CD4-positive, alpha-beta T cell treated with Interleukin-4 for 4 hours (primary cell): ENCODE measurements at places on chromosomes 7 and 10.

- no peak for DNase-seq
Observed at GRCh38 chr10:12097791-12098190, 29.0 kb downstream of the DHTKD1 start.

GRCh38 chr7:105003872-105004510 is 10.0 kb upstream of the KMT2E start:
- DNase-seq = no peak

- DNase-seq = no peak
Observed at GRCh38 chr10:78211561-78212051, 177.9 kb downstream of the RPS24 start.

DNA sequence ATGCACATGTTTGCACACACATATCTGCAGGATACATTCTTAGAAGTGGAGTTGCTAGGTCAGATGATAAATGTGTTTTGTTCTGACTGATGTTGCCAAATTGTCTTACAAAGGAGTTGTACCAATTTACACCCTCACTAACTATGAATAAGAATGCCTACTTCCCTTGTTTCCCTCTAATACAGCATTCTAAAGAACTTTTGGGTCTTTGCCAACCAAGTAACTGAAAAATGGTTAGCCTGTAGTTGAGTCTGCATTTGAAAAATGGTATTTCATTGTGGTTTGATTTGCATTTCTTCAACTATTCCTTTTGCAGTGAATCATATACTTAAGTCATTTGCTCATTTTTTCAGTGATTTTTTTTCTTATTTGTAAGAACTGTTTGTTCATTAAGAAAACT is 48.4 kb downstream of the TMEM26 start:
- no peak for DNase-seq

DNA sequence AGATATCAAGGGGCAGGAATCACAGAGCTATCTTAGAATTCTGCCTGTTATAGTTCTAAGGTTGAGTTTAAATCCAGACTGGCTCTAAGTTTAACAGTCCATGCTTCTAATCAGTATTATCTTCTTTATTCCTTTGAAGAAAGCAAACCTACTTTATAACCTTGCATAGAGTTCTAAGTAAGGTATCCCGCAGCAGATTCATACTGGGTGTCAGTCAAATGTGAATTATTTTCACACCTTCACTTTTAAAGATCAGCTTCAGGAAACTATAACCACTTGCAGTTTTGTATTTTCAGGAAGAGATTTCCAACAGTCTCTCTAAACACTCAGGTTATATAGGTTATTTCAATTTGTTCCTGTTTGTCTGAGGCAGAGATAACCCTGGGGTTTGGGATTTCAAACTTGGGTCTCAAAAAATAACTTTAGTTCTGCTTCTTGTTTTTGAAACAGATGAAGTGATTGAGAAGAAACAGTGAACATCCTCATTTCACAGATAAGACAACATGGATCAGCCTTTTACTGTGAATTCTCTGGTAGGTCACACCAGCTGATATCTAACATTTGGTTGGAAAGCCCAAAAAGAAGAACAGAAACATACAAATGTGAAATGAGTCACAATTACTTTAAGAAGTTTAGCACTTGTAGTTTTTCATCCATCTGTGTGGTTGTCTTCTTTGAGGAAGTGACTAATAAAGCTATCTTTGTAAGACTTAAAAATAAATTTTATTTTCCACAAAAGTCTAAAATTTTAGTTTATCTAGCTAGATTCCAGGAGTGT is 21.4 kb downstream of the STAMBPL1 start:
- peak; percentile 54 for DNase-seq

- no peak for DNase-seq
Observed at GRCh38 chr7:100387695-100388094, 14.4 kb downstream of the PILRA start.

DNA sequence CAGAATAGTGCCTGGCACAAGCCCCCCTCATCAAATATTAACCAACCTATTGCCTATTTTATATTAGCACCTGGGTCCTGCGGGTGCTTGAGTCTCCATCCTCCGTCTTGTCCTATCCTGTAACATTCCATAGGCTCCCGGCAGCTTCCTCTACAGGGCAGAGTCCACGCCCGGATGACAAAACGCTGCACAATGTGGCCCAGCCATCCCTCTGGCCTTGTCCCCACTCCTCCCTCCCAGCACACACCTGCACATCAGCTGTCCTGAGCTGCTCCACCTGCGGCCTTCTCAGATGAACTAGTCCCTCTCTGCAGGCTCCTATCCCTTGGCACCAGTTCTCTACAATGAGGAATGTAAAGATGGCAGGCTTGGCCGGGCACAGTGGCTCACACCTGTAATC is 153.5 kb upstream of the PDE1C start:
- DNase-seq = no peak

DNA sequence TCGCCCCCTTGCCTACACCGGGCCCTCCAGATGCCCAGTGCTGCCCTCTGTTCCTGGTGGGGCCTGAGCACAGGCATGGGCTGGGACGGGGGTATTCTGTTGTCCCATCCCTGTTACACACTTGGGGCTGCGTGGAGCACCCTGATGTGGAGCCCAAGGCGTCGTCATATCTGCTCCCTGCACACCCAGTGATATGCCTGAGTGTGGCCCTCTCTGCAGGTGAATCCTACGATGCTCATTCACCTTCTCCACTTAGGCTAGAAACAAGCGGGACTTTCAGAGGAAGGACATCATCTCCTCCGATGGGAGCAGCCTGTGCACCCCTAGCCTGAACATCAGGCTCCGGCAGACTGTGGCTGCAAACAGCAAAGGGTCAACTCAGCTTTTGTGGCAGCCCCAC is 91.0 kb upstream of the NPTX2 start:
- no peak for DNase-seq

DNA sequence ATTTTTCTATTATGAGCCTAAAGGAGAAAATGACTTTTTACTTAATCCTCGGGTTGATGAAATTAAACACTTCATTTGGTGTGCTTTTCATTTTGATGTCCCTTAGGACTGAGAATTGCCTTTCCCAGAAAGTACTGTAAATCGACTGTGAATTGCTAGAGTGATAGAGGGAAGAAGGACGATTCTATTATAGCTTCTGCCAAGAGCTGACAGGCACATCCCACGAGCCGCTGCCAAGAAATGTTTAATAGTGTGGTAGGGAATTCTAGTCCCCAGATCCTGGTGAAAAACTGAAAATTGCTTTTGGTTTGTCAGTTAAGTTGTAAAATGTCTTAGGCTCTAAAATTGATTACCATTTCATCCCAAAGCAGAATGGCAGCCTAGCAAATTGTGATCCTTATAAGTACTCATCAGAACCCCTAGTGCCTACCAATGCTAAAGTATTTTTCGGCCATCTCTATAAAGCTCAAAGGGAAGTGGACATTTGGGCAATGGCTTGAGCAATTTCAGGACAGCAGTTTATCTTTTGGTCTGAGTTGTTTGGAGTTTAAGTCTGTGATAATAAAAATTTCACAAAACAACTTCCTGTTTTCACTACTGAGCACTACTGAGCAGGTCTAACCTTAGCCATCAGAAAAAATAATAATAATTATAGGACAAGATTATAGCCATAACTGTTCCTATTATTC is 44.6 kb upstream of the HYCC1 start:
- DNase-seq = no peak

GRCh38 chr10:113517901-113518260 is 35.0 kb upstream of the HABP2 start:
- no peak for DNase-seq

DNA sequence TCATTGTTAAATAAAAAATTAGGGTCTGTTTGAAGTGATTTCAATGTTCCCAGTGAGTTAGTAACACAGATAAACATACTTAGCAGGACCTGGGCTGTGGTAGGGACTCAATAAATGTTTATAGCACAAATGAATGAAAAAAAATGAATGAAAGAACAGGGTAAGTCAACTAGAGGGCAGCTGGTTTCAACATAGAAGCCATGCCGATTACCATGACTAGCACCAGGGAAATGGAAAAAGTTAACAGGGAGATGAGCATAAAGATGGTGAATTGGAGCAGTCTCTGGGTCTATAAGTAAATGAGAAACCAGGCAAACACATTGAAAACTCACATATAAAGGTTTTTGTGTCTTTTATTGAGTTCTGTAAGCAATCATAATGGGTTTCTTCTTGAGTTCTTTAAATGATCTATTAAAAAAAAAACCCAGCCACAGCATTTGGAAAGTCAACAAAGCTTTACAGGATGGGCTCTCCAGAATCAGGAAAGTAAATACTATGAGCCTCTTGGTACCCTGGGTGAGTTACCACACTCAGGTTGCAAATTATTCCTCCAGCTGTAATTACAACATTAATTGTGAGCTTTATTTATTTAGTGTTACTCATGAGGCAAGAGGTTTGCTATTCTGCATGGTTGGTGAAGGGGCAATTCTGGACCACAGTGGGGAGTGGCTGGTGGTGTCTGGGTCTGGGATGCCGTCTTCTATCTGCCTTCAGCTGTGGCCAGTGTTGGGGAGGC is 46.1 kb upstream of the MTPN start:
- no peak for DNase-seq

- no peak for DNase-seq
Observed at GRCh38 chr10:79289801-79290200, 57.5 kb upstream of the PPIF start.

- DNase-seq = peak; percentile 57
Observed at GRCh38 chr7:55571511-55572377, 558 bp downstream of the VOPP1 start.

- no peak for DNase-seq
Observed at GRCh38 chr7:16804674-16805439, at the start of gene AGR2. TSS of gene AGR2 (minus strand) at chr7:16804999. CDS start at chr7:16801796, 3,203 bp downstream.

GRCh38 chr7:12470930-12471329 is 67.3 kb upstream of the VWDE start:
- no peak for DNase-seq

DNA sequence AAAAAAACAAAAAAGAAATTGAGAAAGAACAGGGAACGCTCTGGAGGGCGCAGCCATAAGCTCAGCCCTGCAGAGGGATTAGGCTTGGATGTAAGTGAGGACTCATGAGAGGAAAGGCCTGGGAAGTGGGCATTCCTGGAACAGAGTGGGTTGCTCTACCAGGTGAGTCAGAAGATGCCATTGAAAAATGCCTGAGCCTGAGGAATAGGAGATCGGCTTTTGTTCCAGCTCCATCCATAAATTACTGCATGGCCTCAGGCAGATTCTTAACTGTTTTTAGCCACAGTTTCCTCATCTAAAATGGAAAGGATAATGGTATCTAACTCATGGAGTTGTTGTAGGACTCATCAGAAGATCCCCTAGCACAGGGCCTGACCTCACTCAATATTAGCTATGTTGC is 1.1 kb upstream of the RGR start:
- DNase-seq = no peak

DNA sequence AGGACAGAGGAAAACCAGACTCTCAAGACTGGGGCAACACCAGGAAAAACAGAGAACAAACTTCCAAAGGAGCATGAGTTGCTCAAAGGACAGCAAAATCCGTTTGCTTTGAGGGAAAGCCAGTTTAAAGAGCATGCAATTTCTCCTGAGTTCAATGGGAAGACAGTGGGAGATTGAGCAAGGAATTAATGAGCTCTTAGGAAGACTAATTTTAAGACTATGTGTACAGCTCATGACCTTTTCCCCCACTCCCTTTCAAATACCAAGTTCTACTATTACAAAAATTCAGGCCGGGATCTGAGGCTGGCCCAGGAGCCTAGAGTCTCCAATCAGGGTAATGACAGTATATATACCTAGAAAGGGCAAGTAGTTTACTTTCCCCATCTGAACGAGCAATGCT is 79.2 kb downstream of the EPDR1 start:
- DNase-seq = no peak

DNA sequence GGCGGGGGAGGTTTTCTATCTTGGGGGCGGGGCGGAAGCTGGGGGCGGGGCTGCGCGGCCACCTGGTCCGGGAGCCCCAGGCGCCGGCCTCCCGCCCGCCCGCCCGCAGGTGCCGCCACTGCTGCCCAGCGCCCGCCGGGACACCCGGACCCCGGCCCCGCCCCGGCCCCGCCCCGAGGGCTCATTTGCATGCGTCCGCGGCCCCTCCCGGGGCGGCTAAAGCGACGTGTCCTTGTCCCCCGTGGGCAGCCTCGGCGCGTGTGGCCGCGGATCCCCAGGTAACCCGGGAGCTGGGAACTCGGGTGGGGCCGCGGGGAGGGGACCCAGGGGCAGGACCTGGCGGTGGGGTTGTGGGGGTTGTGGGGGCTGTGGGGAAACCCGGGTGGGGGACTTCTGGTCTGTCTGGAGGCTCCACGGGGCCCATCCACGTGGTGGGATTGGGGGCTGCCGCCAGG is at the start of gene BHLHA15:
Gene BHLHA15, plus strand, starts transcription at position 219 of the 455 bp plus-strand sequence. CDS start 871 bp downstream, outside the sequence.
- peak; percentile 6 for DNase-seq

GRCh38 chr10:3716093-3716492 is 68.9 kb downstream of the KLF6 start:
- no peak for DNase-seq

DNA sequence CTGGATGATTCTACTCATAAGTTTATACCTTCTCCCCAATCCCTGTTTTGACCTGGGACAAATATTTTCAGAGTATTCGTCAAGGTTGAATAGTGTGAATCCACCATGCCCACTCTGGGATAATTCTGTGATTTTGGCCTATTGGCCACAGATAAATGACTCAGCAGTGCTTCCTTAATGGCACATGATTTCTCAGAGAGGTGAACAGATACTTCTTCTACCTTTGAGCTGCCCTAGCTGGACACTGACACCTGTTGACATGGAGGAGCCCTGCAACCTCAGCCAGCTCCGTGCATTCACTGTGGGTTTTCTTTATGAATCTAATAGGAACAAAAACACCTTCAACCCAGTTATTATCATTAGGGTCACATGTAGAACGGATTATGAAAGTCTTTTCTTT is 40.9 kb upstream of the HPS1 start:
- DNase-seq = no peak

DNA sequence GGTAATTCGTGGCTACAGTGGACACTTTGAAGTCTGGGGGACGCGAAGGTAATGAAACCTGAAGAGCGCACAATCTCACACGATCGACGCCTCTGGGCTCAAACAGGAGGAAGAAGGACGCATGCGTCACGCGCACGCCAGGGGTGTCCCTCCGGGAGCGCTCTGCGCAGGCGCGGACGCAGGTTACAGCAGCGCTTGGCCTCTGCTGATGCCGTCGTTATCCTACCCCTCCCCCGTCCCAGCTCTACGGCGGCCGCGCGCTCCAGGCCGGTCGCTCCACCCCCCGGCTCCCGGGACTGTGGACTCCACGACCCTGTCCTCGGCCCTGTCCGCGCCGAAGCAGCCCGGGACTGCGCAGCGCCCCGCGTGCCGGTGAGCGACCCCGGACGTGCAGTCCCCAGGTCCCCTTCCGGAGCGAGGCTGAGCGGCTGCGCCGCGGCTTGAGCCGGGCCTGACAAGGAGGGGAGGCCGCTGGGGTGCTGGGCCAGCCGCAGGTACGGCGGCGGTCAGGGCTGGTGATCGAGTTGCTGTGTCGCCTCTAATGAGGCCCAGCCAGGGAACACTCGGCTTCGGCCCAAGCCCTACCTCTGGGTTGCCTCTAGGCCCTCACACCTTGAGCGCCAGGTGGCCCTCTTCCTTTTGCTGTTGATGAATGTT is at the start of gene TMEM106B:
Gene TMEM106B, plus strand, starts transcription at position 241 of the 657 bp plus-strand sequence. CDS start 3,517 bp downstream, outside the sequence.
- DNase-seq = peak; percentile 97
